Stimulated activated CD8-positive, alpha-beta memory T cell treated with anti-CD3 and anti-CD28 coated beads, Interleukin-4, amount 100 ng/mL, for 1 hour (primary cell): ENCODE measurements at places on chromosomes 1 and 21.

- DNase-seq: no peak
These were observed 15.4 kb downstream of the EFNA3 start for GRCh38 chr1:155093911-155094621.

DNA sequence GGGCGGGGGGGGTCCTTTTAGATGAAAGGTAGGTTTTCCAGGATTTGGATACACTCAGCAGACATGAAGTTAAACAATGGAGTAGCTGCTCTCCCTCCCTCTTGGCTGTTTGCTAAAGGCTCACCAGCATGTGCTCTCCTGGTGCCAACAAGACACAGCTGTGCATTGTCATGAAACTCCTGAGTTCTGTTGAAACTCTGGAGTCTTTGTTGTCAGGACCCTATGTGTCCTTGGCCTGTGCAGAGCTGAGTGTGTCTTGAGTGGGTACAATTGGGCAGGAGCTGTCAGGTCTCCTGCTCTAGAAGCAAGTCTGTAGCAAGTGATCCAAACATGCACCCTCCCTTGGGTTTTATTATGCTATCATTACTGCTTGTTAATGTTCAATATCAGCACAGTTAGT, 12.7 kb downstream of the TBX19 start:
- no peak for DNase-seq

- DNase-seq: no peak
These were observed 40.9 kb upstream of the EPS8L3 start for GRCh38 chr1:109804660-109805059.

- DNase-seq: no peak
These were observed 1.3 kb upstream of the LYST start for GRCh38 chr1:235867903-235868469.

- no peak for DNase-seq
These were observed 363.6 kb downstream of the PLPP3 start for GRCh38 chr1:56215771-56216170.

- DNase-seq: no peak
These were observed 43.7 kb upstream of the PIGC start for GRCh38 chr1:172487550-172487949.

DNA sequence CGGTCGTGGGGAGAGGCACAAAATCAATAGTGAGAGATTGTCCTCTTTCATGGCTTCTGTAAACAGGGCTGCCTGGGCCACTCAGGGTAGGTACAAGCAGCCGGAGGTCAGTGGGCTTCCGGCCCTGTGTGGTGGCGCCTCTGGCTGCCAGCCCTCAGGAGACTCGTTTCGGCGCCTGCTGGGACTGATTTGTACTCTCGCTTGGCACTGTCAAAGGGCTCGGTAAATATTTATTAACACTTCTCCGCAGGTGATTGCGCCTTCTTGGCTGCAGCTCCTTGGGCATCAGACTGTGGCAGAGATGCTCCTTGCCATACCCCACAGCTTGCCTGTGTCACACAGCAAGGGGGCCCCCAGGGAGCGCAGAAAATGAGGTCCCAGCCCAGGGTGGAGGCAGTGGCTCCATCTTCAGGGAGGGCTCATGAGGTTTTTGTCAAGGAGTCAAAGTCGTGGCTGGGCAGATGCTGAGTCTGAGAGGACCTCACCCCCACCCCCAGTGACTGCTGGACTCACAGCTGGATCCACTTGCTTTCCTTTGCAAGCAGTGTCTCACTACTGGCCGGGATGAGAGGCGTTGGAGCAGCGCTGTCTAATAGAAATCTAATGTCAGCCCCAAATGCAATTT, 262.5 kb downstream of the GRIK3 start:
- DNase-seq: no peak

DNA sequence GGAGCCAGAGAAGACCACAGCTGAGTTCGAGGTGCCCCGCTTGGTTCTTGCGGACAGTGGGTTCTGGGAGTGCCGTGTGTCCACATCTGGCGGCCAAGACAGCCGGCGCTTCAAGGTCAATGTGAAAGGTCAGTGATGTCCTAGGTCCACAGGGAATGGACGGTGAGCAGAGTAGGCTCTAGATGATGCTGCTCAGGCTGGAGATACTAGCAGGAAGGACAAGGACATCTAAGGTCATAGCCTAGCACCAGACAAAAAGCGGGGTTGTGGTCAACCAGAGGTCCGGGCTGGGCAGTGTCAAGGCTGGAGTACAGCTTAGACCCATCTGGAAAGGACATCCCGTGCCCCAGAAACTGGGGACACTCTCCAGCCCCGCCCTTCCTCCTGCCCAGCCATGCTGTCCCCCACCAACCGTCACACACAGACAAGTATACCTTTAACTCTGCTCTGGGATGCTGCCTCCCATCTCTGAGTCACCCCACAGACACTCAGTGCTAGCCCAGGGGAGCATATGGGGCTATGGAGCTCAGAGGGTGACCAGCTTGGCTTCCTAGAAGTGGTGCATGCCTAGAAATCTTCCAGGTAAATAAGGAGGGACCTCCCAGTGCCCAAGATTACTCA, 8.7 kb downstream of the TIE1 start:
- DNase-seq: no peak
